Osteoblast (primary cell): ENCODE measurements at places on chromosomes 1 and 21. TPM values are rescaled to one million over a fixed set of nuclear protein-coding genes. Genes with fewer than 3 reads are reported as not detected.

GRCh38 chr1:24250224-24250623 is 63.1 kb upstream of the IFNLR1 start:
- no peak for DNase-seq

The LCE2B gene
- total RNA-seq: not detected in 2 replicates

The C1orf21 gene
- 17.0 and 25.0 TPM in 2 replicates for total RNA-seq

The LRRC42 gene
- 38.7 and 43.9 TPM in 2 replicates for total RNA-seq
